KG1 (cell line): ENCODE measurements at places on chromosomes 12 and 14.

GRCh38 chr12:47652521-47653234, 53.2 kb downstream of the RPAP3 start:
- DNase-seq = peak; percentile 34

DNA sequence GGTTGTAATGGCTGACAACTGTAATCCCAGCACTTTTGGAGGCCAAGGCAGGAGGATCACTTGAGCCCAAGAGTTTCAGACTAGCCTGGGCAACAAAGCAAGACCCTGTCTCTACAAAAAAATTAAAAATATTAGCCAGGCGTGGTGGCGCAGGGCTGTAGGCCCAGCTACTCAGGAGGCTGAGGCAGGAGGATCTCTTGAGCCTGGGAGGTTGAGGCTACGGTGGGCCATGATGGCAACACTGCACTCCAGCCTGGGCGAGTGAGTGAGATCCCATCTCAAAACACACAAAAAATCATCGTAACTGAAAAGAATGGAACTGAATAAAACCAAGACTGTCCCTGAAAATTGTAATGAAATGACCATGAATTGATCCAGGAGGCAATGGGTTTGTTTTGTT, 6.1 kb downstream of the CAMKK2 start:
- no peak for DNase-seq

- DNase-seq = no peak
Observed at GRCh38 chr12:128534906-128535305, 267.9 kb downstream of the TMEM132C start.

DNA sequence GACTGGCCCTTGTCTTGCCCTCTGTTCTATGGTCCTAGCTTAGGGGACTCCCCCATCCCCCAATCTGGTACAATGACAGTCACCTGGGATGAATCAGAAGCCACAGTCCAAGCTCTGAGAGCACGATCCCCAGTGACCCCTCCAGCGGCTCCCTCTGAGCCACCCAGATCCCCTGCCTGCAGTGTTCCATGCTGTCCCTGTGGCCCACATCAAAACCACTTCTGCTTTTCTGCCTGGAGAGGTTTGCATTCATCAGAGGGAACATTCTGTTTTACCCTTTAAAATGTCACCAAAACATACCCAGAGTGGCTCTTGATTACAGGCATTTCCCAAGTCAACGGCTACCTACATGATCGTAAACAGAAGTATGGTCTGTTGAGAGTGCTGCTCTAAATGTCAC, 47.5 kb downstream of the NOS1 start:
- peak; percentile 4 for DNase-seq

GRCh38 chr12:82818271-82819035, 131.7 kb downstream of the TMTC2 start:
- no peak for DNase-seq

- no peak for DNase-seq
Observed at GRCh38 chr14:70558356-70558755, 23.6 kb upstream of the ADAM20 start.

DNA sequence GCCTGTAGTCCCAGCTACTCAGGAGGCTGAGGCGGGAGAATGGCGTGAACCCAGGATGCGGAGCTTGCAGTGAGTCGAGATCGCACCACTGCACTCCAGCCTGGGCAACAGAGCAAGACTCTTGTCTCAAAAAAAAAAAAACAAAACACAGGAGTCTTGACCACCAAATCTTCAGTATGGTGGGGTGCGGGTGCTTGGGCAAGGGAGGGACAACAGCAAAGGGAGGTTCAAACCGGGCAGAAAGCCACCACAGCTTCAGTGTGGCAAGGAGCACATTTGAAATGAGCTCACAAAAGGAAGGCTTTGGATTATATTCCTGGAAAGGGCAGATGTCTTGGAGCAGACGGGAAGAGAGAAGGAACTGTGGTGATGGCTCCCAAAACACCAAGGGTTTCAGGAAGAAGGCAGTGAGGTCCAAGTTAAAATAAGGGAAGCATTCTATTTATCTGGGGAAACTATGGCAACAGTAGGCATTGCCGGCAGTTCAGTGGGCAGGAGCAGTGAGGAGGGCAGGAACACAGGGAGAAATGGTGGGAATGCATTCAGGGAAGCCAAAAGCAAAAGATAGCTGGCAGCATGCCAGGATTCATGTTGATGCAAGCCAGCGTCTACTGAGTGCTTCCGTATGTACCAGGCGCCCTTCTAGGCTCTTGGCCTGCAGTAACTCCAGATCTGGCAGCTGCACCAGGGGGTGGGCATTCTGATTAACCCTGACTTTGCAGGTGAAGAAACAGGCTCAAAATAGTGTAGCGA, 51.0 kb upstream of the SRSF5 start:
- no peak for DNase-seq

DNA sequence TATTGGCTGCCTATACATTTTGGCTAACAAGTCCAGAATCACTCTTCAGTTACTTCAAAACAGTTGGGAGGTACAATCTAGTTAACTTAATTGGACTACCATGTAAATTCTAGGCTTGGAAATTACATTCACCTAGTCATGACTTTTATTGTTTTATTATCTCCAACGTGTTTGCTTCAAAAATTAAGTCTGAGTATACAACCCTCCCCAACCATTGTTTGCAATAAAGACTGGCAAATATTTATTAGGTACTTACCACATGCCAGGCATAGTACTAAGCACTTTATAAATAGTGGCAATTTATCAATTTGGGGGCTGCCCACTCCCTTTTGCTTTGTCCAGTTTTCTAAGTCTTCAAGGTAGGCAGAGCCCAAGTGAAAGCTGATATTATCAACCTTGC, 30.3 kb downstream of the TXNDC16 start:
- no peak for DNase-seq
